Heart left ventricle (tissue), 16 donors: ENCODE measurements at places on chromosomes 2 and 18.

GRCh38 chr18:21831413-21831831 lies 90.8 kb downstream of the MIB1 start:
- DNase-seq, result no peak

DNA sequence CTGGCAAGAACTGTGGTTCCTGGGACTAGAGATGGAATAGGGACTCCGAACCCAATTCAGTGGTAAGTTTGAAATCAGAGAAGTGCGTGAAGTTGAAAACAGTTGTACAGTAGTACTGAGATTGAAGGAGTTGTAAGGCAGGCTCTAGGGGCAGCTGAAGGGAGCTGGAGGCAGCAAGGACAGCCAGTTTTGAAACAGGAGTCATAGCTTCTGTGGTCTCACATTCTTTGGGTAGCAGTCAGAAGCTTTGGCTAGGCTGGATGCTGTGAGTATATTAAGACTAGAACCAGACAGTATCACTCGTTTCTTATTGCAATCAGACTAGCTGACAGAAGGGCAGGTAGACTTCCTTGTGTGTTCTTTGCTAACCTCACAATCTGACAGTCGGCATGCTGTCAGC lies 64.5 kb upstream of the ADAM23 start:
- no peak for DNase-seq

- DNase-seq, result no peak
These were observed 39.9 kb downstream of the TMEM178A start for GRCh38 chr2:39705638-39706037.

DNA sequence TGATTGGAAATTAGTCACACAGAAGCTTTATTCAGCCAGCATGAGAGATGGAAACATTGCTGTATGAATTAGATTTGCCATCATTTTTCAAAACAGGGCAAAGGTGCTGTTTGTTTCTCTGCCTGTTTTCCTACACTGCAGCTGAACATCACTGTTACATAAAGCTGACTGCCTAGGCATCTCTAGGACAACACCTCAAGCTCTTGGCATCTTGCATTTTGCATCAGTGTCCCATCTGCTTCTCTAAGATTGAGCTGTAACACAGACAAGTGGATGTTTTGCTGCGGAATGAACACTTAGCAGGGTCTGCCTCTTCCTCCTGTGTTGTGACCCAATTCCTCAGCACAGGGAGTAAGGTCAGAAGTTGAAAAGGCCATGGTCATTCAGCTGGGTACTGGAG lies 4.9 kb downstream of the CCT7 start:
- no peak for DNase-seq

DNA sequence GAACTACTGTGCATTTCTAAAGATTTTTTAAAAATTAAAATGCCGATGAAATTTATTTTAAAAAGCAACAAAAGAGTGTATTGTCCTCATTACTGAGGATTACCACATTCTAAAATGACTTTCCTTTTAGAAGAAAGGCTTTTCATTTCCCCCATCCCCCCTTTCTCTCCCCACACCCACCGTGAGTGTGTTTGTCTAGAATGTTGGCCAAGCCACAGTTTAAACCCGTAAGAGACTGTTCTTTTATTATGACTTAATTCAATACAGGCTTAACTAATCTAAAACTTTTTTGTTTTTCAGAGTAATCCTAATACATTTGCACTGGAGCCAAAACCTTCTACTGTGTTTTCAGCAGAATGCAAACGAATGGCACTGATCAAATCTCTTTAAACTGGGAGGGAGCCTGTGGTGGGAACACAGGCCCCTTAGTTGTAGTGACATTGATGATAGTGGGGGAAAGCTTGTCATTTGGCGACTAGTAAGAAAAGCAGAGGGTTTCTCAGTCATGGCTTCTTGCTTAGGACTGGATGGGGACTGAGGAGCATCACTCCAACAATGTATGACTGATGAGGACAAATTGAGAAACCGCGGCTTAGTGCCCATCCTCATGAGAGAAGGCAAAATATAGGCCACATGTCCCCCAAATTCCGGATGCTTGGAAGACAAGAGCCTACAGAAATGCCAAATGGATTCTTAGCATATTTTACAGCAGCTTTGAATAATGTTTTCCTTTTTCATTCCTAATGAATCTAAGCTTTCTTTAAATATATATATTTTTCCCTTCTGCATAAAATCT lies 154.0 kb upstream of the SMIM21 start:
- DNase-seq, result no peak

DNA sequence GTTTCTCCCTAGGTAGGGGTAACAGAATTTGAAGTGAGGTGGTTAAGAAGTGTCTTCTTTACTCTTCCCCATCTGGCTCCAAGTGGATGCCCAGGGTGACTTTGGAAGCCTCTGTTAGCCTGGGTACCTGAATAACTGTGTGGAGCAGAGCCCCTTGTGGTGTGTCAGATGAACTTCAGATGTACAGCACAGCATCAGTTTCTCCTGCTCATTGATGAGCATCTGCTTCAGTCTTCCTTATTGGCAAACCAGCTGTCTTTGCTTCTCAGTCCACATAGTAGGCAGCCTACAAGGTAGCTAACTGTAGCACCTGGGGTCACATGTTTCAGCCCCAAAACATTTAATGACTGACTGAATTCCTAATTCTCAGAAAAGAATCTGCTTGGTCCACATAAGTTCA lies 56.2 kb upstream of the ATP8B1 start:
- DNase-seq, result no peak

DNA sequence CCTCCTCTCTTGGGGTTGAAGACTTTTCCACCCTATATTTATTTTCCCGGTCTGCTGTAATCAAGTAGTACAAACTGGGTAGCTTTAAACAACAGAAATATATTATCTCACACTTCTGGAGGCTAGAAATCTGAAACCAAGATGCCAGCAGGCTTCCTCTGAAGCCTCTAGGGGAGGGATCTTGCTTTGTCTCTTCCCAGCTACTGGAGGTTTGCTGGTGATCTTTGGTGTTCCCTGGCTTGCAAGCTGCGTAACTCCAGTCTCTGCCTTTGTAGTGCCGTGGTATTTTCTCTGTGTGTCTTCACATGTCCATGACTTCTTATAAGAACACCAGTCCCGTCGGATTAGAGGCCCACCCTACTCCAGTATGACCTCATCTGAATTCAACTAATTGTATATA lies 44.4 kb downstream of the MYO3B start:
- no peak for DNase-seq

DNA sequence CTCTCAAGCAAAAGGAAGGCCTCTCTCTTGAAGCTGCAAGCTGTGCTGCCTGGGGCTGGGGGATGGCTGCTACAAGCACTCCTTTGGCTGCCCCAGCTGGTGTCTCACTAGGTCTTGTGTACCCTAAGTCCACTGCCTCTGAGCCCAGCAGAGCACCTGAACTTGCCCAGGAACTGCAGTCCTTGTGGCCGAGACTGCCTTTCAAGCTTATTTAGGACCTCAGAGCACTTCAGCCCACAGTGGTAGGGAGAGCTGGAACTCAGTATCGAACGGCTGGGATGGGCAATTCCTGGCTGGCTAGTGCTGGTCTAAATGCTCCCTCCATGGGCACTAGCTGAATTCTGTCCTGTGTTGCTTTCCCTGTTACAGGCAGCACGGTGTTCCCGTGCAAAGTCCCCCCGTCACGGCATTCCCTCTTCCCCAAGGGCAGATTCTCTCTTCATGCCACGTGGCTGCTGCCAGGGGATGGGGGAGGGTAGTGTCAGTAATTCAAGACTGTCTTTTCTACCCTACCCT lies 25.9 kb downstream of the STPG4 start:
- DNase-seq, result no peak

DNA sequence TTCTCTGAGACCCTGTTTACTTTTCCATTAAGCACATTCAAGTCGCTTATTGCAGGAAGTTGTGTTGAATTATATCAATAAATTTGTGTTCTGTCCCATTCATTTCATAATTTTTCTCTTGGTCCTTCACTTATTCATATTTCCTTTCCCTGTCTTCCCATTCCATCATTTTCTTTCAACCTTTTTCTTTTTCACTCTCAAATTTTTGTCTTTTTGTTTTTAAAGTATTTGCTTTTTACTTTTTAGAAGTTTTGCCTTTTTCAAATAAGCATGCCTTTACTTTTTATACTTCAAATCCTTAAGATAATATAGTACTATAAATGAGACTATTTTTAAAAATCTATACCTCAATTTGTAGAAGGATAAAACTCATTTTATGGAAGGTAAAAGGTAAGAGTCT lies 120.5 kb downstream of the ATL2 start:
- no peak for DNase-seq

GRCh38 chr2:208134928-208135586 lies 5.4 kb upstream of the CRYGC start:
- DNase-seq, result no peak

GRCh38 chr2:112946086-112946485 lies 31.7 kb upstream of the IL36G start:
- DNase-seq, result no peak

GRCh38 chr2:212013626-212014025 lies 525.0 kb downstream of the ERBB4 start:
- DNase-seq, result no peak

DNA sequence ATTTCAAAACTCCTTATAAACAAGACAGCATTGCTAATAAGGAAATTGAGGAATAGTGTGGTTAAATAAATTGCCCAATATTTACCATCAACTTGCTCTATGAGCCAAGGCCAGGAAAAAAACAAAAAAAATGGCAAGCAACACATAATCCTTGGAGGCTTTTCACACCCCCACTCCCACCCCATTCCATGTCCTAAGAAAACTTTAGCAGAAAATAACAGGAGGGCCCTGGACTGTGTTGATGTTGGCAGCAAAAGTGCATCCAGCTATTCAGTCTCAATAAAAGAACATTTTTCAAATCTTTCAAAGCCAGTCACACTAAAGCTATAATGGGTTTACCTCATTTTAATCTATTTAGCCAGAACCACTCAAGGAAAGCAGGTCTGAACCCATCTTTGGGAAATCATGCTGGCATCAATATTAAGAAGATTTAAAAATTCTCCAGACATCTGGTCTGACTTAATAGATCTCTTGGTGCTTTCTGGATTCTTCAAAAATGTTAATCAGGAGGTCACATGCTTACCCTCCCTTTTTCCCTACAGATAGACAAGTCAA lies 34.6 kb upstream of the STK17B start:
- peak; percentile 25 for DNase-seq

GRCh38 chr18:8277270-8277669 lies 332.0 kb upstream of the RAB12 start:
- DNase-seq, result no peak

DNA sequence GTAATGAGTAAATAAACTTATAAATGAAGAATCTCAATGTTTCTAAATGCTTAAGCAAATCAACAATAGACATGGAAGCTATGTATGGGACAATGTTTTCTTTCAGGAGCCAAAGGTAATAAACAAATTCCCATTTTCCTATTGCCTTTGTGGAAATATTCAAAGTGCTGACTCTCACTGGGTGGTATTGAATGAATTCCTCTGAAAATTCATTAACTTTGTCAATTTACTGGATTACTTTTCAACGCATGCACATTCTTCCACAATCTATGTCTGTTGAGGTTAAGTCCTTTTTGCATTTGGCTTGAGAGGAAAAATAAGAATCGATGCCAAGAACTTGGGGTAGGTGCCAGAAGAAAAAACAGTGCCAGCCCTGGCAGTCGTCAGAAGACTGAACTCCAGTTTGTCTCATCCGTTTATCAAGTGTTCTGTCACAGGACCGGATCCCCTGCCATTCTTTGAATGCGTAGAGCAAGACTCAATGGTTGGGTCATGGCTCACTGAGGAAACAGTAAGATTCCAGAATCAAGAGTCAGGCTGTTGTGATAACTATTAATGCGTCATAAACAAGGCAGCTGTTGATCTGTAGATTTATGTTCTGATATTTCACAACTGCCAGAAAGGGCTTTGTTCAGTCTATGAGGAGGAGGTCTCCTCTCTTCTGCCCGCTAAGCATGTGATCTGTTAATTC lies 133.3 kb downstream of the GFPT1 start:
- peak; percentile 25 for DNase-seq

DNA sequence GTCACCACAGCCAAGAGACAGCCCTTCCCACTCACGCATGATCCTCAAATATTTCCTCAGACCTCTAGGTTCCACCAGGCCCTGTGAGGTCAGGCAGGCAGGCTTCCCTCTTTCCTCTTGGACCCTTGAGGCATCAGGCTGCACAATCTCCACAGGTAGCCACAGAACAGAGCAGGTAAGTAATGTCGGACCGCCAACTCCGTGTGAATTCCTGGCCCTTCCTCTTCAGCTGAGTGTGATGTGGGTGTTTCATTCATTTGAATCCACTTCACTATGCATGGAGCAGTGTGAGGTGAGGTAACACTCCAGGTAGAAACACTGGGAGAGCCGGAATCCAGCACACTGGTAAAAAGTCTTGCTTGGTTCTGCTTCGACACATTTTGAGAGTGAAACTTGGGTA lies 44.0 kb downstream of the MRPL35 start:
- no peak for DNase-seq

- DNase-seq, result peak; percentile 67
These were observed 104.9 kb downstream of the RBMS1 start for GRCh38 chr2:160388464-160389263.

DNA sequence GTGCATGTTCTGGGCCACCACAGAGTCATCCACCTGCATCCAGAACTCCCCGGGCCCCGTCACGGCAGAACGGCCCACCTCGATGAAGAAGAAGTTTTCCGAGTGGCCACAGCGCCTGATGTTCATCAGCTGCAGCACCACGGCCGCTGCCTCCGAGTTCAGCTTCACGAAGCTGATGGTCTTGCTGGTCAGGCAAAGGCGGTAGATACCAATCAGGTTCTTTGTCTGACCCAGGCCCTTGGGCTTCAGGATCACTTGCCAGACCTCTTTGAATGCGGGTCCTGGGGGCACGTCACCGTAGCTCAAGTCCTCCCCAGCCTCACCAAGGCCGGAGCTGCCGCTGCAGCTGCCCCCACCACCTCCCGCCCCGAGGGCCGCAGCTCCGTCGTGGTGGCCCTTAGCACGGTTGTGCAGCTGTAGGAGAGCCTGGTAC lies 1.6 kb downstream of the IRS1 start:
- DNase-seq, result peak; percentile 67

- DNase-seq, result peak; percentile 68
These were observed 395.6 kb upstream of the TRIB2 start for GRCh38 chr2:12320991-12321641.
